ENCODE measurements at places on chromosomes 1 and 21.

DNA sequence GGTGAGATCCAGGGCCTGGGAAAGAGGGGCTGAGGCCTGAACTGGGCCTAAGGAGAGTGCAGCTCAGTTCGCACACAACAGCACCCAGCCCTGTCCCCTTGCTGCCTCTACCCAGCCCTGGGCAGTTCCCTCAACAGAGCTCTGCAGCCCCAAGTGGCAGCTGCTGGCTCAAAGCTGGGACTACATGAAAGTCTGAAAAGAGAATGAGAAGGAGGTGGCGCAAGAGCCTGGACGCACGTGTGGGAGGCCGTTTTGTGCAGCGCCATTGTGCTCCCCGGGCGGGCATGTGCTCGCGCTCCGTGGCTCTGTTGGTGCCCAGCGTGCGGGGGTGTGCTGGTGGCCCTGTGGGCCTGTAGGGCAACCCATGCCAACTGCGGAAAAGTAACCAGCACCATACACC lies 10.3 kb downstream of the GPR37L1 start:
- DNase-seq: no peak

DNA sequence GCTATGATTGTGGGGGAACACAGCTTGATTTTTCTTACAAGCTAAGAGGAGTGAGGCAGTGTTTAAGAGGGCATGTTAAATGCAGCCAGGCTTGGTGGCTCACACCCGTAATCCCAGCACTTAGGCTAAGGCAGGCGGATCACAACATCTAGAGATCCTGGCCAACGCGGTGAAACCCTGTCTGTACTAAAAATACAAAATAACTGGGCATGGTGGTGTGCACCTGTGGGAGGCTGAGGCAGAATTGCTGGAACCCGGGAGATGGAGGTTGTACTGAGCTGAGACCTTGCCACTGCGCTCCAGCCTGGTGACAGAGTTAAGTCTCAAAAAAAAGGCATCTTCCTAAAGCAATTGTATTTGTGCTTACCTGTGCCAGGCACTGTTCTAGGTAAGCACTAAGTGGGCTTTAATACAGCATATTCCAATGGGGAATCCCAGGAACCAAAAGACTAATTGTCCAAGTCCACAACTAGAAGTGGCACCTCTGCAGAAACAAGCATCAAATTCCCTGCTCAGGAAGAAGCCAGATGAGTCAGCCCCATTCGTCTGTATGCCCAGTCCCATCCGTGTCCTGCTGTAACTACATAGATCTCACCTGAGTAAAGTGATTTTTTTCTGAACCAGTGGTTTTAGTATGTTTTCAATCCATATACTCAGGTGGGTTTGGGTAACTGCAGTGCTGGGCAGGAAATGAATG lies 4.6 kb downstream of the RCC1 start:
- DNase-seq: no peak

- DNase-seq: no peak
Observed at GRCh38 chr1:239388578-239388977, 2.2 kb downstream of the CHRM3 start.

GRCh38 chr1:204566583-204566955 lies 50.4 kb downstream of the MDM4 start:
- DNase-seq: no peak

DNA sequence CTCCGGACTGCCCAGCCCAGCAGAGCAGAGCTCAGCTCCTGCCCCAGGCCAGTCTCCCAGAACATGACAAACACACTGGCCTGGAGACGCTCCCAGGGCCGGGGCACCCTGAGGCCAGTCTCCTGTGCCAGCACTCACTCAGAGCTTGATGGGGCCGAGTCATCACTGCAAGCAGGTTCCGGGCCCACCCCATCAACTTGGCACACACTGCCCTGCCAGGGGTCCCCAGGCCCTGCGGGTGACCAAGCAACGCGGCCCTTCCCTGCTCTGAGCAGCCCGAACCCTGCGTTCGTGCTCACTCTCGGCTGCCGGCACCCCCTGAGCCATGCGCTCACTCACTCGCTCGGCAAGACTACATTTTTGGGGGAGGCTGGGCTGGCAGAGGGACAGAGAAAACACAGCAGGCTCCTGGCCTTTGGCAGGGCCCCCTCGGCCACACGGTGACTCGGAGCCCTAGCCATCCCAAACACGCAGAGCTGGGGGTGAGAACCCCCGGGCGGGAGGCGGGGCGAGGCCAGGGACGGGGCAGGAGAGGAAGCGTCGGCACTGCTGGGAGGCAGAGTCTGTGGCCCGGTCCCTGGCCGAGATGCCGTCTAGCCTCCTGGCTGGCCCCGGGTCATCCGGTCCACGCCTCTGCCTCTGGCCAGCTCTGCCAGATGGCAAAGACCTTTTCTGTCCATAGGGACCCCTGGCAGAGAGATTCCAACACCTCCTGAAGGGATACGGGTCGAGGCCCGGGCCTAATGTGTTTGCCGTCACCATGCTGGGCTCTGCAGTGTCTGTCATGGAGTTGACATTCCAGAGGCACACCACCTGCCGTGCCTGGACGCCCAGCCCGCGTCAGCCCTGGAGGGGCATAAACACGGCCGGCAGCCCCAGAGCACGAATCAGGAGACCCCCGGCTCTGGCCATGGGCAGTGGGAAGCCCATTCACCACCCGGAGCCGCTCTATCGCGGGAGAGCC lies 68.0 kb downstream of the MEGF6 start:
- DNase-seq: no peak

GRCh38 chr1:5991381-5992025 lies 722 bp downstream of the NPHP4 start:
- DNase-seq: peak; percentile 61

GRCh38 chr1:77370583-77371306 lies 88.9 kb downstream of the AK5 start:
- no peak for DNase-seq

GRCh38 chr1:20112279-20113000 lies 6.9 kb downstream of the PLA2G2D start:
- DNase-seq: no peak

DNA sequence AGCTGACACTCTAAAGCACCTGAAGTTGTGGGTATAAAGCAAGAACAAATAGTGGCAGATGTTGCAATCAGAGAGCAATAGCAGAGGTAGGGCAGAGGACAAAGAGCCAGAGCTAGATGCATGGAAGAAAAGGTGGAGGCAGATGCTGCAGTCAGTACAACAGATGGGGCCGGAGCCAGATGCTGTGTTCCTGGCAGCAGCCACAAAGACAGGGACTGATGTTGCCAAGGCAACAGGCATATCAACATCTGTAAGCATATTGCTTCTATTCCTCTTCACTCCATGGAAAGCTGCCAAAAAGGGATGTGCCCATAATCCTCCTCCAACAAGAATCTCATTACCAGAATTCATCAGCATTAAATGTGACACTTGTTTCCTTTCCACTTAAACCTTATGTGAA lies 108.0 kb downstream of the TNNI3K start:
- DNase-seq: peak; percentile 86

- no peak for DNase-seq
Observed at GRCh38 chr1:231236938-231237337, 4.1 kb upstream of the GNPAT start.

- DNase-seq: no peak
Observed at GRCh38 chr1:156464335-156464734, 36.2 kb downstream of the MEF2D start.

DNA sequence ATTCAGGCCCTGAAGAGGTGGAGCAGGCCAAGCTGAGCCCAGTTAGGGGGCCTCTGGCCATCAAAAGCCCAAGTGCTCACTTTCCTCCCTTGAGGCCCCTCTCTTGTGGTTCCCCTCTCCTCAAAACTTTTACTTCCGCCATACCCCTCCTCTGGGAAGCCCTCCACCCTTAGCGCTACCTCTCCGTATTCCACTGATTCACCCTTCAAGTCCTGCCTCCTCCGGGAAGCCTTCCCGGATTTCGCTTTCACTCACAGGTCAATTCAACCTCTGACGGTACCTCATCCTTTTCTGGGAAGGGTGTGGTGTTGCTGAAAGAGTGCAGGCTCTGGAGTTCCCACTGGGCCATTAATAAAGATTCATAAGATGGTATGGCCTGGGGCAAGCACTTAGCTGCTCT lies 19.1 kb downstream of the SPOCD1 start:
- no peak for DNase-seq

- no peak for DNase-seq
Observed at GRCh38 chr1:150626150-150626549, 3.3 kb downstream of the ENSA start.

DNA sequence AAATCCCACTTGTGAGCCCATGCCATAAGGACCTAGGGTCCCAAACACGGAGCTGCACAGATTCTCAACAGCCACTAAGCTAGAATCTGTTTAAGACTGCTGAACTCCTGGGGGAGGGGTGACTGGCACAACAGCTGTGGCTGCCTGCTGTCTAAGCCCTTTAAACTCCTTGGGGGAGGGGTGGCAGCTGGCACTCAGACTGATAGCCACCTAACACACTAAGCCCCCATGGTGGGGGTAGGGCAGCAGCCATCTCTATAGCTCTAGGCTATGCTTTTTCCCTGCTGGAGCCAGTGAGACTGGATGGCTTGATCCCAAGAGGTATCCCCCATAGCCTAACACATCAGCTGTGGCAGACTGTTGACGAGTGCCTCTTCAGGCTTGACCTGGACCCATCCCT lies 73.3 kb upstream of the FMO3 start:
- no peak for DNase-seq

GRCh38 chr21:34748862-34749261 lies 80.1 kb downstream of the CLIC6 start:
- DNase-seq: no peak

DNA sequence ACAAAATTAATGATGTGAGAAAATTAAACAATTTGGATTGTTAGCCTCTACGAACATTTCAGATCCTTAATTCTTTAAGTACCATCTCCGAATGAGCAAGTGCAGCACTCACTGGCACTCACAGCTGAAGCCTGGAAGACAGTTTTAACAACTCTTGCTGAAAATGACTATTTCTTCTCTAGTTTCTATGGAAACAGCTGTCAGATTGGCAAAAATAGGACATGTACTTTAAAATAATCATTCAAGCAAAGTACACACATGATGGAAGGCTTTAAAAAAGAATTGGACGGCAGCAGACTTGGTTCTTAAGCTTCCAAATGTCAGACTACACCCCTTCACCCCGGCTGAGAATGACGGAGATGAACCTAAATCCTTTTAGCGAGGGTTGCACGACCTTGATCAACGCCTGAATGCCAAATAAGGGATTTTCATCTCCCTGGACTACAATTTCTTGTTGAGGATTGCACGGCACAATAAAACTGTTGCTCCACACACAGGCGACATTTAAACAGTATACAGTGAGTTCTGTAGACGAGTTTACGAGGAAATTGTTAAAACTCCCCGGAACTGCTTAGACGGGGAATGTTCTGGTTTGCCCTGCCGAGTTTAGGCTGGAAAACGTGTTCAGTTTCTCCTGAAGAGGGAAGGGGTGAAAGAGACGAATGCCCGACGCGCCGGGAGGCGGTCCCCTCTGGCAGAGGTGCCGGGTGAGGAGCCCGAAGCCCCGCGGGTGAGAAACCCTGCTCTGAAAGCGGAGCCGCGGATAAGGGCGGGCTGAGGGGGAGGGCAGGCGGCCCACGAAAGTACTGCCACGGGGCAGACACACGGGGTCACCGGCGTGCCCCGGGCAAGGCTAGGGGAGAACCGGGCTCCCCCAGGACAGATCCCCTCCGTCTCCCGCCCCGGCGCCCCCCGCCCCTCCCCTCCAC lies 671 bp downstream of the OMA1 start:
- DNase-seq: peak; percentile 28

GRCh38 chr1:66316464-66317247 lies 217.3 kb upstream of the SGIP1 start:
- no peak for DNase-seq

DNA sequence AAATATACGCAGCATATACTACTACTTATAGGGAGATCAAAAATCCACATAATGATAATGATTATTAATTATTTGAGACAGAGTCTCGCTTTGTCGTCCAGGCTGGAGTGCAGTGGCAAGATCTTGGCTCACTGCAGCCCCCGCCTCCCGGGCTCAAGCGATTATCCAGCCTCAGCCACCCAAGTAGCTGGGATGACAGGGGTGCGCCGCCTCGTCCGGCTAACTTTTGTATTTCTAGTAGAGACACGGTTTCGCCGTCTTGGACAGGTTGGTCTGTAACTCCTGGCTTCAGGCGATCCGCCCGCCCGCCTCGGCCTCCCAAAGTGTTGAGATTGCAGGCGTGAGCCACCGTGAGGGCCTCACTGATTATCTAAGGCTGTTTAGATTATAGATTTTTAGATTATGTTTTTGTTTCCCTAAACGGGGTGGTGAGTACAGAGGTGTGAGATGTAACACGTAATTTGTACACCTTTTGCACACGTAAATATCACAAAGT lies 548 bp upstream of the SLC25A33 start:
- no peak for DNase-seq

- DNase-seq: peak; percentile 9
Observed at GRCh38 chr1:53134961-53135734, 7.3 kb downstream of the SLC1A7 start.

- DNase-seq: no peak
Observed at GRCh38 chr1:15931884-15932283, 44.0 kb downstream of the ZBTB17 start.

DNA sequence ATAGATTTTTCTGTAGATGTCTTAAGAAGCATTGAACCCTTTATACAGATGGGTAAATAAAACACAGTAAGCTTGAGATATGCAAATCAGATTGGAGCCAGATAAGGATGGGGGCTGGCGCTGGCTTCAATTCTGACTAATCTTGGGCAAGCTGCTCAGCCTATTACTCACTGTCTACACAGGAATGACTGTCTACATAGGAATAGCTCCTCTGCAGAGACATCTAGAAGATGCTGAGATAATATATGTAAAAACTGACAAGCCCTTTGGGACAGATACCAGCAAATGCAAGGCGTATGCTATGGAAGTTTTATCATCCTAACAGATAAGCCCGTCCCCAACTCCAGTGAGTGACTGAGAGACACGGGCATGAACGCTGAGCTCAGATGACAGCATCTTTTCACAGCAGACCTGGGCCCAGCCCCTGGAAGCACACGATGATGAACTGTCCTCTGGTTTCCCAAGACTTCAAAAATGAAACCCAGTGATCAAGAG lies 1.7 kb downstream of the CLDN14 start:
- no peak for DNase-seq

DNA sequence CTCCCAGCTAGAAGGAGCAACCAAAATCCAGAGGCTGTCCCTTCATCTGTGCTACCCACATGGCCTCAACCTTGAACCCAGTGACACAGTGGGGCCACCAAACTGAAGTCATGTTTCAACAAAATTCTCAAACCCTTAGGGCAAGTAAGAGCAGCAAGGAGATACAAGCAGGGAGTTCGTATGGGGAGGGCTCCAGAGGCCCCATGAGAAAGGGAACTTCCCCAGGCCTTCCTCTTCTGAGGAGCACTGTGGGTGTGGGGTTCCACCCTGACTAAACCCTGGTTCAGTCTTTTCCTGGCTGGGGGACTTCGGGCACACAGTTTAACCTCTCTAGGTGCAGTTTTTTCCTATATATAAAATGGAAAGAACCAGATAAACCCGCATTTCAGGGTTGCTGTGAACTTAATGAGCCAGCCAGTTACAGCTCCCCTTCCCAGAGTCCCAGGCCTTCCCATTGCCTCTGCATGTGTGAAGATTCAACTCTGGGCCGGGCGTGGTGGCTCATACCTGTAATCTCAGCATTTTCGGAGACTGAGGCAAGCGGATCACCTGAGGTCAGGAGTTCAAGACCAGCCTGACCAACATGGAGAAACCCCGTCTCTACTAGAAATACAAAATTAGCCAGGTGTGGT lies 8.0 kb upstream of the THEMIS2 start:
- DNase-seq: no peak
